ENCODE measurements at places on chromosomes 3 and 15.

DNA sequence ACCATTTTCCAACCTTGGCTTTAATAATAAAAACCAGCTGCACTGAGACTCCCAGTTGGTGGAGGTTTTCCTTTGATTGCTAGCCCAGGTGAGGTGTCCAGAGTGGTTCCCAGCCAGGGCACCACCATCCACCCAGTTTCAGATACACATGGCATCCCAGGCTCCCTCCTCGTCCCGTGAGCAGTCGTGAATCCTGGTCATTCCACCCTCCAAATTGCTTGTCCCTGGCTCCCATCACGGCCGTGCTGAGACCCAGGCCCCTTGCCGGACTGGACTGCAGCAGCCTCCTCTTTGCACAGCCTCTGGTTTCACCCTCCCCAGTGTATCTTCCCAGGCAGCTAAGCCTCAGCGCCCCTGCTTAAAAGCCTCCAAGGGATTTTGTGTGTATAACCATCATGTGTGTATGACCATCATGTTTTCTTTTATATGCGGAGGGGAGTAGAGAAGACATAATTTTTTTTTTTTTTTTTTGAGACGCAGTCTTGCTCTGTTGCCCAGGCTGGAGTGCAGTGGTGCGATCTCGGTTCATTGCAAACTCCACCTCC, 106.3 kb downstream of the ETFA start:
- DNase-seq: no peak

DNA sequence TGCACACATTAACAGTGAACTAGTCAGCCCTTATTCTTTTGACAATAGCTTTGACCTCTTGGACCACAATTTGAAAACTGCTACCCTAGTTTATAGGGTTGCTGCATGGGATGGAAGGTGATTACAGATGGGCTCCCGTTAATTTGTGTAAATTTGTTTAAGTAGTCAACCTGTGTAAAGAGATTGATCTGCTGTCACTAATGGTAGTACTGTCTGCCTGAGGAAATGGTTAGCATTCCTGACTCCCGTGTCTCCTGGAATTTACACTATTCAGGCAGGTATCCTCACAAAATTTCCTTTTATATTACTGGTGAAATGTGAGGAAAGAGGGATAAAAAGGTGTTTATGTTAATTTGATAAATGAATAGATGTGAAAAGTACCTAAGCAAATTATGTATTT, 15.3 kb upstream of the EBLN2 start:
- no peak for DNase-seq

DNA sequence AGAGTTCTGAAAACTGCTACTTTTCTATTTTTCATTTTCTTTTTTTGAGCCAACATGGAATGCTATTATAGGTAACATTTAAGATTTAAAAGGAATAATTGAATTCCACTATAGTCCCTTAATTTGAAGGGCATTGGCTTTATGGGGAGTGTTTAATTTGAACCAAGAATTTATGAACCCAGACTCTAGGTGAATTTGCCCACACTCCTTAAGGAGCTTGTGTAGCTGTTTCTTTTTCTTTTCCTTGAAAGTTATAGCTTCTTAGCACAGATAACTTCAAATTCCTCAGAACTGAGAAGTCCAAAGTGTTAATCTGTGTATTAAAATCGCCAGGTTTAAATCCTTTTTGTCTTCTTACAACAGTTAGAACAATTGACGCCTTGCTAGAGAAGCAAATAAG, 4.7 kb upstream of the MEIS2 start:
- DNase-seq: no peak

GRCh38 chr3:30539772-30540171, 66.6 kb upstream of the TGFBR2 start:
- no peak for DNase-seq

GRCh38 chr3:172125963-172126457, 86.6 kb downstream of the FNDC3B start:
- DNase-seq: no peak

DNA sequence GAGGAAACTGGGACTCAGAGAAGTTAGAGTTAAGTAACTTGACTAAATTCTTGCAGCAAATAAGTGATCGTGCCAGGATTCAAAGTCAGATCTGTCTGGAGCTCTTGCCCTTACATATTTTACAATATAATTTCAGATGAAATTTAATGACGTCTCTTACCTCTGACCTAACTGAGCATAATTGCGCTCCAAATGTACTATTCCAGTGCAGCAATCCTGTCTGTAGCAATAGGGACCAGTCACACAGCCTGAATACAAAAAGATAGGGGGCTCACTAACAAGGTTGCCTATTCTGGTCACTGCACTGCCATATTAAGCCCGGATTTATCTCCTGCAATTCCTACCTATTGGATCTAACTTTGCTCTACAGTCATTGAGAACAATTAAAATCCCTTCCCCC, 316.4 kb downstream of the ZBTB20 start:
- DNase-seq: no peak

- DNase-seq: no peak
Measured at GRCh38 chr3:4387210-4388204, 79.6 kb downstream of the SUMF1 start.
